ENCODE measurements at places on chromosomes 1 and 21.

- DNase-seq = no peak
Measured at GRCh38 chr1:229691362-229691761, 65.3 kb downstream of the URB2 start.

GRCh38 chr1:118989006-118989815 lies 1.1 kb upstream of the TBX15 start:
- DNase-seq = no peak

DNA sequence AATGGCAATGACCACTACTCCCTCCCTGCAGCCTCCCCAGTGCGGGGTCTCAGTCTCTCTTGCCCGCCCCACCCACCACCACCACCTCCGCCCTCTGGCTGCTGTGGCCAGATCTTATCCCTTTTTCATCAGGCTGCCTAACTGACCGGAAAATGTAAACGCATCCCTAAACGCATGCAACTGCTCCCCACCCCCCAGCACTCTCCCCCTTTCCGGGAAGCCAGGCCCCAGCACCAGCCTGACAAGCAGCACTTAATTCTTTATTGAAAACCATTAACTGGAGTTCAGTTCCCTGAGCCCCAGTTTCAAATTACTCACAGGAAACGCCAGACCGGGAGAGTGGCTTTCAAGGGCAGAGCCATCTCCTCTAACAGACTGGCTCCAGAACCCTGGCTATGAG lies 147.7 kb downstream of the DMRTA2 start:
- no peak for DNase-seq

DNA sequence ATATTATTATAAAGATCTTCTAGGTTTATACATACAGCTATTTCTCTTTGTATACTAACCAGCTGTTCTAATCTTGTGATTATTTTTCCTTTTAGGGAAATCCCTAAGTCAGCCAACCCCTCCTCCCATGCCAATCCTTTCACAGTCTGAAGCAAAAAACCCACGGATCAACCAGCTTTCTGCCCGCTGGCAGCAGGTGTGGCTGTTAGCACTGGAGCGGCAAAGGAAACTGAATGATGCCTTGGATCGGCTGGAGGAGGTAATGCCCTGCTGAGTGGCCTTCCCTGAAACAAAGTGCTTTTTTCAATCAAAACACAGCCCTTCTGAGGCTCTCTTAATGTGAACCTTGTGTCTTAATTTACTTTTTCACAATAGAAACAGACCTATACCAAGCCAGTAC lies 32.4 kb upstream of the BMP8A start:
- no peak for DNase-seq

DNA sequence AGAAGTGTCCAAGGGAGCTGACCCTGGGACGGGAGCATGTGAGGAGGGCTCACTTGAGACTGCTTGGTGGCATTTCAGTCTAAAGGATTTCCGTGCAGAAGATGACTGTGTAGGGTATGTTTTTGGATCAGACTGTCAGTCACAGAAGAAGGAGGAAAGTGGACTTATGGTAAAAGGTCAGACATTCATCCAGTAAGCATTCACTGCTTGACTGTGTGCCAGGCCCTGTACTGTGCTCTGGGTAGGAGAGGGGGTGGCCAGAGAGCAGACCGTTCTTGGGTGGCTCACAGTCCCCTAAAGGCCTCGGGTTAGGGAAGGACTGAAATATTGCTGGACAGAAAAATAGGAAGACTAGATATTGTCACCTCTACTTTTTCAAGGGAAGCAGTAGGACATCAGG lies 2.1 kb upstream of the SERINC2 start:
- no peak for DNase-seq

GRCh38 chr21:46126309-46127238 lies 28.7 kb downstream of the COL6A2 start:
- DNase-seq = no peak

DNA sequence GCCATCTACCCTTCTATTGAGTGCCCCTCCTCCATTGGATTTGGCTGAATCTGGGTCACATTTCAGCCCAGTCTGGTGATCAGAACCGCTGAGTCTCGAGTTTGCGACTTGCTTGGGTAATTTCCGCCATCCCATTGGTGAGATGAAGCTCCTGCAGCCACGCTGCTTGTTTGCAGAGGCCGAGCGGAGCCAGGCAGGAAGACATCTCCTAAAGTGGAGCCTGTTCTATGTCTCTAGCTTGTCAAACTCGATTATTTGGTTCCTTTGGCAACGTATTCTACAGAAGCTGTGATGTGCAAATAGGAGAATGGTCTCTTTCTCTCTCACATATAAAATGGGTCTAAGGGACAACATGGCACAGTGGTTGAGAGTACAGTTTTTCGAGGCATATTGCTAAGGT lies 206.8 kb upstream of the PLXNA2 start:
- no peak for DNase-seq

DNA sequence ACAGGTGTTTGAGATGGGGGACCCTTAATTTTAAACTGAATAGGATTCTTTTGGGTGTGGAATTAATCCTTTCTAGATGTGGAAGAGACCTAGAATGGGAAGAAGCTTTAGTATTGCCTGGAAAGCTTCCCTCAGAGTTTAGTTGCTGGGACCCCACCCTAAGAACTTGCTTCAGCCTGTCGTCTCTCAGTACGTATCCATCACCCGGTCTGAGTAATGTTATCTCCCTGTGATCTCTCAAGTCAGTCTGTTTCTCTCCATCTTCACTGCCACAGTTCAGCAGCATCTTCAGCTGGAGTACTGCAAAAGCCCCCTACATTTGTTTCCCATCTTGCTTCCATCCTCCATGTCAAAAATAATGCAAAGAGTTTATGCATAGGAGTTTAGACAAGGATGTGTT lies 28.9 kb downstream of the CNST start:
- DNase-seq = no peak

DNA sequence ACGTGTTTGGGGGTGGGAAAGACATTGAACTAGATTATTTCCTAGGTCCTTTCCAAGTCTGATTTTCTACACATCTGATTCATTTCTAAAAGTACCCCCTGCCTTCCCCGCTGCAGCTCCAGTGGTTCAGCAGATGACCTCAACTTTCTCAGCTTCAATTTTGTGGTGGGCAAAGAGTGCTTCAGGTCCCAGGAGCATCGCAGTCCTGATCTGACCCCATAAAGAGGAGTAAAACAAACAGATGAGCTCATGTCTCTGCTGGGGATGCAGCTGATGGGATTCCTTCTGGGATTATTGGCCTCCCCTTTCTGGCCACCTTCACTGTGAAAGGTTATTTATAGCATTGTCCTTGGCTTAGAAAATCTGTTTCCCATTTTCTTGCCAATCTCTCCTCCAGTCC lies 337.0 kb upstream of the PLXNA2 start:
- DNase-seq = no peak

DNA sequence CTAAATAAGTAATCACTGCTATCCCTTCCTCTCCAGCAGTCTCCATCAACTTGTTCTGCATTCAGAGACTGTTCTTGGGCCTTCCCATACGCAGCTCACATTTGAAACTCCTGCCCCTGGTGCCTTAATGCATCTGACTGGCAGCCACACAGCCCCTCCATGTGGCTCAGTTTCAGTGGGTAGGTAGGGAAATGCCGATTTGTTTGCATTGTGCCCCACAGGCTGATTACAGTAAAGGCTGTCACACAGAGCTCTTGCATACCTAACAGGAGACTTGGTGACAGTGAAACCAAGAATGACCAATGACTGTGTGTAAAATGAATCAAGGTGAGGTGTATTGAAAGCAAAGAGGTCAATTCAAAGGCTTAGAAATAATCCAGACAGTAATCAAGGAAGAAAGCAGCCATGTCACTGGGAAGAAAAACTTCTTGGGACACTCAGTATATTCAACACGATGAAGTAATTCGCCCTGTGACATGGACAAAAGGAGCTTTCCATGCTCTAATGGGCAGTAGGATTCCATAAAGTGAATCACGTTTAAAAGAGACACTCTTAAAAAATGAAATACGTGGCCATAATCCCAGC lies 12.7 kb upstream of the B3GALNT2 start:
- DNase-seq = no peak

Data from LoVo (cell line).